ENCODE measurements at places on chromosomes 6 and 20.
A peak's percentile ranks its signal among the peaks of the same experiment; 100 is the strongest.

DNA sequence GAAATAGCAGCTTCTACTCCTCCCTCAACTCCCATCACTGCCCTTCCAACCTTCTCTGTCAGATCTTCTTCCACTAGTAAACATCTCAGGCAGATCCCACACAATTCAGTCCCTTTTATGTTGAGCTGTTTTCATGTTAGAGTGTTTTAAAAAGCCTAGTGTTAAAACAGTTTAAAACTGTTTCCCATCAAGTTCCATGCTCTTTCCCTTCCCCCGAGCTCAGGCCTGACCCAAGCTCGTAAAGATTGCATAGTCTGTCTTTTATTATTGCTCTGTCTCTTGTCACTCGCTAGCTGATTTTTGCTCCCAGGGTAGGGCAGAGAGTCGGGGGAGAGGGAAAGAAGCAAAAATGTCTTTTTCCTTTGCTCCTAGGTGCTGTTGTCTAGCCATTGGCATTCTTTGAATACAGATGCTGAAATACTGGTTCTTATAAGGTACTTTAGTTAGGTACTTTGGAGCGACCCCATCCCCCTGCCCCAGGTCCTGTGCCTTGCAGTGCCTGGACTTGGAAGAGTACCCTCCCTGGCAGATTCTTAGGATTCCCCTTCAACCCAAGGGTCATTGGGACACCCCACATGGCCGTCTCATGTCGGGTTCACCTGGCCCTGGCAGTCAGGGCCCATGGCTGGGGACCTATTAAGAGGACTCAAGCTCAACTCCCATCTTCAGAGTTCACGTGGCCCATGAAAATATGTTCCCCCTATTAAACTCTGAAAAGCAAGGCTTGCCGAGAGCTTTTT lies 101.2 kb upstream of the ARMC2 start:
- no peak for DNase-seq

DNA sequence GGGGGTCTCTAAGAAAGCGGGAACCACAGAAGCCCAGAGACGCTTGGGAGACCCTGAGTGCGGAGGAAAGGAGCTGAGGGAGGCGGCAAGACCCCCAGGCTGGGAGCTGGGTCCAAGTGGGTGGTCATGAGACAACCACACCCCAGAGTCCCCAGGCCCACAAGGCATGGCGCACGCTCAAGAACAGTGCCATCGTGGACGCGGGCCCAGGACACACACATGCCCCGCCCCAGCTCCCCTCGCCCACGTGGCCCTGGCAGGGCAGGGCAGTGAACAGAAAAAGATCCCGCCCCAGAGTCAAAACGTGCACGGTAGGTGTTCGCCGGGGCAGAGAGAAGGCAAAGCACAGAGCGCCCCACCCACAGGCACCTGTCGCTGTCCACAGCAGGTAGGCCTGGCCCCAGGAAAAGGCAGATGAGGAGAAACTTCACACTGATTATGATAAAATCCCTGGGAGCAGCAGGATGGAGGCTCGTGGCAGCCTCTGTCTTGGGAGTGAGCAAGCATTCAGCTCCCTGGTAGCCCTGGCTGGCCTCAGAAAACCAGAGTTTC lies 50.0 kb downstream of the BPIFB1 start:
- no peak for DNase-seq

DNA sequence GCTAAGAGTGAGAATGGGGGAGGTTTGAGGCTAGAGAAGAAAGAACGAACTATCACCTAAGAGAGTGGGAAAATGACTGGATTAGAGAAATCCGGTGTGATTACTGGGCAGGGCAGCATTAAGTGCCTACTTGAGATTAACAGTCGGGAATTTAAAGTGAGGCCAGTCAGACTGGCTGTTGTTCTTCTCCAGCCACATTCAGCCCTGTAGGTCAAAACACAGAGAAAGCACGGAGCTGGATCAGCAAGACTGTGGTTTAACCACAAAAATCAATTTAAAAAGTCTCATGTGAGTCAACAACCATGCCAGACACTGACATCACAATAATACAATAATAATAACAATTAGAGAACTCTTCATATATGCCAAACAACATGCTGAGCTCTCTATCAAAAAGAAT lies 301.9 kb upstream of the SGK1 start:
- DNase-seq: no peak

- DNase-seq: peak; percentile 25
These were observed 417.1 kb downstream of the BCKDHB start for GRCh38 chr6:80523531-80523997.

GRCh38 chr6:100103194-100103593 lies 109.2 kb upstream of the MCHR2 start:
- DNase-seq: no peak

DNA sequence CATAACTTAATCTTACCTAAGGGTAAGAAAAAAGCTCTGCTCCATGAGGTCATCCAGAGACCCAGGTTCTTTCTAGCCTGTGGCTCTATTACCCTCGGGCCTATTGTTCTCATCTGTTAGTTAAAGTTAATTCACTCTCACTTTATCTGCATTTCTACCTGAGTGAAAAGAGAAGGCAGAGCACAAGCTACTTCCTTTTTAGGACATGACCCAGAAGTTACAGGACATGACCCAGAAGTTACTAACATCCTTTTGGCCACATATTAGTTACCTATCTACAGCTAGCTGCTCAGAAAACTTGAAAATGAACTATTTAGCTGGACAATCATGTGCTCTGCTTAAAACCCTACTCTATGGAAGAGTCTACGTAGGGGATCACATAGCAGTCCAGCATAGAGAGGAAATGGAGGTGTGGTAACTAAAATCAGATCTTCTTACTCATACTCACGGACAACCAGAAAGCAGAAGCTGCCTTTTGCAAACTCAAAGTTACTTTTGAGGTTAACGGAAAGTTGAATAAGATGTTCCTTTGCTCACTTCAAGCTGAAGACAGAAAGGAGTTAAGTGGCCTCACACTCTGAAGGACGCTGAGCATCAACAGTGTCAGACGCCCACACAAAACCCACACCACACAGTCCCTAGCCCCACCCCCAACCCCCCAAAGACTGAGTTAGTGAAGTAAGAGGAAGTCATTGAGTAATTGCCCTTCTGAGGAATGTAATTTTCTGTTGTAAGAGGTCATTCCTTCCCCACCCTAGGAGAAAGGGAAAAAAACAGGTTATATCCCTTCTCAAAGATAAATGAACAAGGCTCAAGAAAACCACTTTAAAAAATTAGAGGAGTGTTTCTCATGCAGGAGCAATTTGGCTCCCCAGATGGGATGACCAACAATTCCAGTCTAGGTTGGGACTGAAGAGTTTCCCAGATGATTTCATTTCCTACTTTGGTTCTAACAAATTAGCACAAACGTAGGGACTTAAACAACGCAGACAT lies 45.9 kb upstream of the TAB2 start:
- DNase-seq: no peak

DNA sequence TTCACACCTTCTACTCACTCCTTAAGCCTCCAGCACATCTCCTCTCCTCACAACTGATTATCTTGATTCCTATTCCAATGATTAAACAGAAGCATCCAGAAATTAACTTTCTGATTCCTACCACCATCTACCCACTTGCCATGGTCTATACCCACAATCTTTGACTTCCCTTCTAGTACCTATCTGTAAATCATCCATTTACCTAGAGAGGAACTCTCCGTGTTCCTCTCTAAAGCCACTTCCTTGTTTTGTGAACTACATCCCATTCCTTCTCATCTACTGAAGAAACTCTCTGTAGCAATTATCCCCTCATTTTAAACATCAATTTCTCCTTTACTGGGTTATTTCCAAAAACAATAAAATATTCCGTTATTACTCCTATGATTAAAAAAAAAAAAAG lies 167.3 kb downstream of the ARHGAP18 start:
- no peak for DNase-seq

DNA sequence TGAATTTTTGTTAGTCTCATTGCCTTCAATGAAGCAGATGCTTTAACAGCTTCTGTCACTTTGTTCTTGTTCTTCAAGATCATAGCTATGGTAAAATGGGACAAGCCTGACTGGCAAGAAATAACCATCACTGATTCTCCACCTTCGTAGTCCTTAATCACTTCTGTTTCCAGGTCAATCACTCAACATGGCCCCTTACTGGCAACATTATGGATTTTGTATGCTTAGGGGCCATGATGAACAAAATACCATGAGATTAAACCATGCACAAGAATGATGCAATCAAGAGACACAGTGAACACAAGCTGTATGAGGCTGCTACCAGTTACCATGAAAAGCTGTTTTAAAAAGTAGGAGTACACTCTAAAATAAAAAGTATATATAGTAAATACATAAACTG lies 32.8 kb downstream of the ADNP start:
- DNase-seq: no peak

DNA sequence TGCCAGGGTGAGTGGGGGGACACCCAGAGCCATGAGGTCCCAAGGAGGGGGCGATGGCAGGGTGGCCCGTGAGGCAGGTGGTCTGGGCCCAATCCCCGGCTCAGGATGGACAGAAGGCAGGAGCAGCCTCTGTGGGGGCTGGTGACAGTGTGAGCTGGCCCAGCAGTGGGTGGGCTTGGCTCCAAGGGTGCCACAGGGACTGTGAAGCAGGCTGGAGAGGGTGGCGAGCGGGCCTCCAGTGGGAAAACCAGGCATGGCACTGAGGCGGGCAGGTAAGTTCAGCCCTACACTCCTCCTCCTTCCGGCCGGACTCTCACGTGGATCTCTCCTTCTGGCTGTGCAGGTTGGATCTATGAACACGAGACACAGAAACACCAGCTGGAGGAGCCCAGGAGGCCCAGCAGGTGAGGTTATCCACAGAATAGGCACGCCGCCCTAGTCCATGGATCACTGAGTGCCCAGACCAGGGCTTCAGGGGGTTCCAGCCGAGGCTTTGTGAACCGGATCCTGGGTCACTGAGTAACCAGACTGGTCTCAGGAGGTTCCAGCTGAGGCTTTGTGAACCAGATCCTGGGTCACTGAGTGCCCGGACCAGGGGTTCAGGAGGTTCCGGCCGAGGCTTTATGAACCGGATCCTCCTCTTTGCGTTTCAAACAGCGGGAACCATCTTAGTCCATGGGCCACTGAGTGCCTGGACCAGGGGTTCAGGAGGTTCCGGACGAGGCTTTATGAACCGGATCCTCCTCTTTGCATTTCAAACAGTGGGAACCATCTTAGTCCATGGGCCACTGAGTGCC lies 76.4 kb upstream of the BHLHE23 start:
- peak; percentile 11 for DNase-seq

GRCh38 chr6:152696522-152696921 lies 1.2 kb upstream of the MYCT1 start:
- DNase-seq: no peak

DNA sequence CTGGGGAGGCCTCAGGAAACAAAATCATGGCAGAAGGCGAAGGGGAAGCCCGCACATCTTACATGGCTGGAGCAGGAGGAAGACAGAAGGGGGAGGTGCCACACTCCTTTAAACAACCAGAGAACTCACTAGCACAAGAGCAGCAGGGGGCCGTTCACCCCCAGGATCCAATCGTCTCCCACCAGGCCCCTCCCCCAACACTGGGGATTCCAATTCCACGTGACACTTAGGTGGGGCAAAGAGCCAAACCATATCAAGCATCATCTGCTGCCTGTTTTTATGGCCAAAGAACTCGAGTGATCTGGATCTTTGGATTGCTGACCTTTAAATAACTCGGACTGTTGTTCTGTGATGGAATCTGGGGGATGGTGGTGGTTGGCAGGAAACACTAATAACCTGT lies 28.0 kb downstream of the PNLDC1 start:
- no peak for DNase-seq

- peak; percentile 56 for DNase-seq
These were observed 28.0 kb upstream of the ZNF217 start for GRCh38 chr20:53621482-53622246.
